ENCODE measurements at places on chromosomes 6 and 20.

- no peak for DNase-seq
These were observed 28.6 kb downstream of the MYLIP start for GRCh38 chr6:16157492-16157891.

DNA sequence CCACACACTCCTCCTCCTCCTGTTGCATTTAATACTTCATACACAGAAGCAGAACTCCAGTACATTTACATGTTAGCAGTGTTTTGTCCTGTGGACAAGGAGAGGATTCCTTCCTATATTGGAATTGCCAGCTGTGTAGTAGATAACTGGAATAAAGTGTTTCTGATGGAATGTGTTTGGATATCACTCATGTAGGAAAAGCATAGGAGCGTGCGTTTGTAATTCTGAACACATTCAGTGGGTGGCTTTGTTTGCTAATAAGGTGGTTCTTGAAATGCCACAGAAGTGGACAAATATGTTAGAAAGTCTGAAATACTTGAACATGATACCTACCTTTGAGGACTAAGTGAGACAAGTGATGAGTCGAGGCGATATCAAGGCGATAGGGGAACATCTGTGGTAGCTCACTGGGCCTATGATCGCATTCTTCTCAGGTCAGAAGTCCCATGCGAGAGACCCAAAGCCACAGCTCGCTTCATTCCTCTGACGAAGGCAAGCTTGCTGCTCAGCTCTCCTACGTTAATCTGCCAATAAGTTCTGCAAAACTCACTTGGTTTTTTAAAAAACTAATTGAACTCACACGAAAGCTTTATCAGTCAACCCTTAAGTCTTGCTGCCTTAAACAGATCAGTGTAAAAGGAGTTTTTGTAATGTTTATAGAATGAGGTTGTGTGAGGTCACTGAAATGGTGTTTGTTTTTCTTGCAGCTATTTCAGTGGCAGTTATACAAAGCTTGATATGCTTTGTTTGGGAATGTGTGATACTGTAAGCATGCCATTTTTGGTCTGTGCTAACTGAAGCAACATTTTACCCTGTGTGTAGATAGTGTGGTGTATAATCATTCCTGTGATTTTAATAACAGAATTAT, 159.9 kb downstream of the SOX4 start:
- no peak for DNase-seq

DNA sequence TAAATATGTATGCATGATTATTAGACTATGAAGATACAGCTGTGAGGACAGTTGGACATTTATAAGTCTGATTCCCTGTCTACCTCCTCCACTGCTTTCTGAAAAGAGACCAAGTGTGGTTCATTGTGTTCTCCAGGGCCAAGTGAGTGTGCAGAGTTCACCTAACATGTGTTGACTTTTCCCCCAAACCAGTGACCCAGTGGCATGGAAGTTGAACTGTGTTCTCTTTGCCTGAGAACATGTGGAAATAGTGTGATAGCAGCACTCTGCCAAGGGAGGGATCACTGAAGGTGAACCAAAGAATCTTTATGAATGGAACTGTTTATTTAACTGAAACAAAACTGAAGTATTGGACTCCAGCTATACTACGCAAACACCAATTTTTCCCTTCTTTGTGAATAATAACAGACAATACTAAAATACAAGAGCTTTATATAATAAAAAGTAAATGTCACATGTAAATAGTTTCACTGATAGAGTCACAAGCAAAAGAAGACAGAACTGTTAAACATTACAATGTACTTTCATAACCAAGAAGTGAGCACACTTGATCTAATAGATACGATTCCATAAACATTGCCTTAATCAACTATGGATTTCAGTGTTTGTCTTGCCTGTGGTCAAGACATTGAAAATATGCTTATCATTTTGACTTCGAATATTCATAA, 200.3 kb upstream of the FUT9 start:
- no peak for DNase-seq

- peak; percentile 34 for DNase-seq
These were observed 27.1 kb downstream of the MRPL14 start for GRCh38 chr6:44100088-44100550.

DNA sequence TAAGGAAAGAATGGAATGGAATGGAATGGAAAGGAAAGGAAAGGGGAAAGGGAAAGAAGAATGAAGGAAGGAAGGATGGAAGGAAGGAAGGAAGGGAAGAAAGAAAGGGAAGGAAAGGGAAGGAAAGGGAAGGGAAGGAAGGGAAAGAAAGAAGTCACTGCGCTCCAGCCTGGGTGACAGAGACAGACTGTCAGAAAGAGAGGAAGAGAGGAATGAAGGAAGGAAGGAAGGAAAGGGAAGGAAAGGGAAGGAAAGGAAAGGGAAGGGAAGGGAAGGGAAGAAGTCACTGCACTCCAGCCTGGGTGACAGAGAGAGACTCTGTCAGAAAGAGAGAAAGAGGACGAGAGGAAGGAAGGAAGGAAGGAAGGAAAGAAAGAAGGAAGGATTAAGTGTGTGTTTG, 221.2 kb upstream of the LAMP5 start:
- DNase-seq: no peak

GRCh38 chr6:168056892-168057527, 22.0 kb downstream of the FRMD1 start:
- no peak for DNase-seq

DNA sequence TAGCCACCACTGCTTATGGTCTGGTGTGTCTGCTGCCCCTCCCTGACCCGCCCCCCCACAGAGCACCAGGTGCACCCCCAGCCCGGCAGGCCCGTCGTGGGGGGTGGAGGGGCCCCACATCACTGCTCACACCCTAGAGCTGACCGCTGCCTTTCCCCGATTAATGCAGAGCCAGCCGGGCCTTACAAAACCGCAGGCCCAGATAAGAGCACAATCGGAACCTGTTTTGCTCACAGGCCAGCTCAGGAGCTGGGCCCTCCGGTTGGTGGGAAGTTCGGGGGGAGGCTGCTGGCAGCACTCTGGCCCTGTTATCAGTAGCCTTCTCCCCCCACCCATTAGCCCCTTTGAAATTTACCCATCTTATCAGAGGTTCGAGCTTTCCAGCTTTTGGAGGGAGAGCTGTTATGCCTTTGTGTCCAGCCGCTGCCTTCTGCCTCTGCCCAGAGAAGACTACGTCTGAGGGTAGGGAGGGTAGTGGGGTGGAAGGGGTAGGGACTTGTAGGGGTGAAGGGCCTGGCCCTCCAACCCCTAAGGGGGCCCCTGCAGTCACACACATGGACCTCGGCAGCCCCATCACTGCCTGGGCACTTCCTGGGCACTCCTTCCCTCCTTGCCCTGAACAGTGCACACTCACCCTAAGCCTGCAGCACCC, 6.9 kb upstream of the SPDEF start:
- no peak for DNase-seq

DNA sequence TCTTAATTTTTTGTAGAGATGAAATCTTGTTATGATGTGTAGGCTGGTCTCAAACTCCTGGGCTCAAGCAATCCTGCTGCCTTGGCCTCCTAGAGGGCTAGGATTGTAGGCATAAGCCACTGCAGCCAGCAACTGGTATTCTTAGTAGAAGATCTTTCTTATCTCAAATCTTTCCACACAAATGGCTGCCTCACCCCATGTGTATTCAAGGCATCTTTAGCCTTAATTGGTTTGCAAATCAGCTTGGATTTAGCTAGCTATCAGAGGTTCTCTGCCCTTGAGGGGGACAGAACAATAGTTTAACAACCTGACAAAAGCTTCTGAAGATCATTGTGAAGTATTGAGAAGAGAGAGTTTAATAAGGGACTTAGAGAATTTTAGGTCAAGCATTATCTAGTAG, 17.9 kb upstream of the ABRACL start:
- DNase-seq: no peak

- no peak for DNase-seq
These were observed 150.8 kb downstream of the ASCC3 start for GRCh38 chr6:100730001-100730980.

- DNase-seq: no peak
These were observed 117.5 kb downstream of the EYA4 start for GRCh38 chr6:133358574-133359150.

GRCh38 chr6:112501705-112502104, 154.6 kb downstream of the RFPL4B start:
- DNase-seq: no peak

GRCh38 chr20:50848846-50849673, 54.2 kb downstream of the BCAS4 start:
- DNase-seq: no peak

GRCh38 chr6:56851541-56852259, 103.2 kb upstream of the BEND6 start:
- DNase-seq: peak; percentile 39

DNA sequence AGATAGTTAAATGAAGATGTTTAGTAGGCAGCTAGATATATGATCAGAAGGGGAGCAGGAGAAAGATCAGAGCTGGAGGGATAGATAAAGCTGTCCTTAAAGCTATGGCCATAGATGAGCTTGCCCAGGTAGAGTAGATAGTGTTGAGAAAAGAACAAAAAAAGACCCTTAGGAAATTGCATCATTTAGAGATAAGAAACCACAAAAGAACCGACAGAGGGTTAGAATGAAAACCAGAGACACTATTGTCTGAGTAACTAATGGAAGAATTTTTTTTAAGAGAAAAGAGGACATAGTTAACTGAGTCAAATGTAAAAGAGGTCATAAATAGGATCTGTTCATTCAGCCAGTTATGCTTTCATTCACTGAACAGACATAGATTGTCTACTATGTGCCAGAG, 101.8 kb downstream of the TNFAIP3 start:
- no peak for DNase-seq

DNA sequence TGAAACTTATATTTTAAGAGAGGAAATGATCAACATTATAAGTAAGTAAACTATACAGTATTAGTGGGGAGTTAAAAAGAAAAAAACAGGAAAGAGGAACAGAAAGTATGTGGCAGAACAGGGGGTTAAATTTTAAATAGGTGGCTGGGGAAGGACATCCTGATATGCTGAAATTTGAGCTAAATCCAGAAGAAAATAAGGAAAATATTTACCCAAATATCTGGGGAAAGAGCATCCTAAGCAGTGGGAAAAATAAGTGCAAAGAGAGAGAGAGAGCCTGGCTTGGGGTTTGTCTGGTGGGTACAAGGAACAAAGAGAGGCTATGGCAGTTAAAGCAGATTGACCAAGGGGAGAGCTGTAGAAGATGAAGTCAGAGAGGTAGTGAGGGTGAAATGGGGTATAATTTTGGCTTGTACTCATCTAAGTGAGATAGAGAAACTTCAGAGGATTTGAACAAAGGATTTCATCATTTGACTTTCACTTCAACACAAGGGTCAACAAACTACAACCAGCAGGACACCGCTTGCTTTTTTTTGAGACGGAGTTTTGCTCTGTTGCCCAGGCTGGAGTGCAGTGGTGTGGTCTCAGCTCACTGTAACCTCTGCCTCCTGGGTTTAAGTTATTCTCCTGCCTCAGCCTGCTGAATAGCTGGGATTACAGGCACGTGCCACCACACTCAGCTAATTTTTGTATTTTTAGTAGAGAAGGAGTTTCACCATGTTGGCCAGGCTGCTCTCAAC, 328.4 kb upstream of the CNR1 start:
- DNase-seq: no peak

- no peak for DNase-seq
These were observed 13.1 kb upstream of the ZSCAN9 start for GRCh38 chr6:28211840-28212509.

DNA sequence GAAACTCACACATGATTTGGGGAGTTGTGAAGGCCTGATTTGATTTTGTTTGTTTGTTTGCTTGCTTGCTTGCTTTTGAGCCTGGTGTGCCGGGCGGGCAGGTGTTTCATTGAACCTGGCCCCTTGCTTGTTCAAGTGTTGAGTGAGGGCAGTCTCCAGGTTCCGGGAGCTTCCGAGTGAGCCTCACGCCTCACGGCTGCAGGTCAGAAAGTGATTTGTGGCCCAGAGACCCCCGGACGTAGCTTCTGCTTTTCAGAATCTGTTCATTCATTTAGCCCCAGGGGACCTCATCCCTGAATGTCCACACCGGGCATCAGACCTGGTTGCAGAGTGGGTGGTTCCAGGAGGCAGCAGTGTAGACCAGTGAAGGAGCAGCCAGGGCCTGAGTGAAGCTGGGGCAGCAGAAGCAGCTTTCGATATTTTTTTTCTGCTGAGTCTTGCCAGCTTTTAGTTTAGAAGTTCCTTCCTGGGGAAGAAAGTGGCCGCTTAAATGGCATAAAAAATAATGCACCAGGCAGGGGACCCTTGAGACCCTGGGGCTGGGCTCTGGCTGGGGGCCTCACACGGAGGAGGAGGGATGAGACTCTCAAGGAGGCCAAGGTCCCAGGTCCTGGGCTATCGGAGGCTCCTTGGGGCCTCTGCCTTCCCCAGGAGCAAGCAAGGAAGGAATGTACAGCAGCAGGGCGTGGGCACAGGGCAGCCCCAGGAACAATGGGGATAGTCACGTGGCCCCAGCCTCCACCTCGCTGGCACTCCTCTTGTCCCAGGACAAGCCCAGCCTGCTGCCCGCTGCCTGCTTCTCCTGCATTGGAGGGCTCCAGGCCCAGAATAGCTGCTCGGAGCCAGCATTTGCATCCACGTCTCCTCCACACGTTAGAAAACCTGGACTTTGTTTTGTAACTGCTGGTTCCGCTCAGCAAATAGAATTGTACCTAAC, 89.2 kb upstream of the BHLHE23 start:
- DNase-seq: no peak

DNA sequence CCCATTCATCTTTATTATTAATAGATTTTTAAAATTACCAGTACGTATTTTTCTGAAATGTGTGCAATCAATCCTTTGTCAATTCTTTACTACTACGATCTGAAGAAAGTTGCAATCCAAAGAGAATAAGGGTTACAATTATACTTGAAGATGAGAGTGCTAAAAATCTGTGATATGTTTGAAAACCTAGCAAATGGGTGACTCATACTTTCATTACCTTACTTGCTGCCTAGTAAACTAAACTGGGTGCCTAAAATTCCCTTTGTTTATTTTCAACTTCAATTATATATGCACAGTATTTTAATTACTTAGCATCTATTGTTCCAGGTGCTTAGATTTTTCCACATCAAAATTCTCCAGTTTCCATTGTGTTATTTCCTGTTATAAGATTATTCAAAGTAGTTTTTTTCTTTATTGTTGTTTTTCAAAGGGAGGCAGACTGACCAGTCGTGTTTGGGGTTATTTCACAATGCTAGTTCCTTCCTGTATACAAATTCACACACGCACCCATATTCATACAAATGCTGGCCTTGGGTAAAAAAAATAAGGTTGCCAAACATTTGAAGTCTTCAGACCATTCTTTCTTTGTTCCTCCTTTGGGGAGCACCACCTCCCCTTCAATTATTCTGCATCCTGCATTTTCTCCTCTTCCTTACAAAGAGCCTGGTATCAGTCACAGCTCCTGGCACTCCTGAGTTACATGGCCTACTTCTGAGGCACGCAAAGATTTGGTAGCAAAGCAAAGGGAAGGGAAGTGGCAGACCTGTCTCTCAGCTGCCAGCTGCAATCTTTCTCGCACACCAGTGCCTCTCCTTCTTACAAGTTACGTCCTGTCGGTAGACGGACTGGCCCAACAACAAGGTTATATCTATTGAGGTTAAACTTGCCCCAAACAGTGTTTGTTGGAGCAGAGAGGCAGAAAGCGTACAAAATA, 16.2 kb upstream of the FAM135A start:
- DNase-seq: no peak

- DNase-seq: no peak
These were observed 11.5 kb downstream of the FILIP1 start for GRCh38 chr6:75481936-75482593.
